ENCODE measurements at places on chromosomes 13 and 19. TPM values are rescaled to one million over a fixed set of nuclear protein-coding genes. Genes with fewer than 3 reads are reported as not detected.

Gene ZNF28
- total RNA-seq: 23.2 TPM

DNA sequence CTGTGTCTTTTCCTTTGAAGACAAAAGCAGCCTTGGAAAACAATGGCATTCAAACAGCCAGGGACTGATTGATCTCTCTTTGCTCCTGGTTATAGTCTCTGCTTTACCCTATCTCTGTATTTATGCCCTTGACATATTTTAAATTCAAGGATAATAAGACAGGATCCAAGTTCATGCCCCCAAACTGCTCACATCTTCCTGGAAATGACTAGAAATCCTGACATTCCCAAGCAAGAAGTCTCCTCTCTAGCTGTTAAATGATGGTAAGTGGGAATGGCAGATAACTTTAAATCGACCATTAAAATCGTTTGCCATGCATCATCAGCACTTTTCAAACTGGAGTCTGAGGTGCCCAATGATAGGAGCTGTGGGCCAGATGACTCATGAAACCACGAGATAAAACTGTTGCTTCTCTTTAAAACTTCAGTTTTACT lies 435.6 kb downstream of the FOXO1 start:
- H3K4me1 ChIP-seq: peaks cover 24% of the 10 kb centered on the region
- no peaks in the 10 kb centered on the region for H3K36me3 ChIP-seq
- no peak overlapping the region for H3K4me3 ChIP-seq

DNA sequence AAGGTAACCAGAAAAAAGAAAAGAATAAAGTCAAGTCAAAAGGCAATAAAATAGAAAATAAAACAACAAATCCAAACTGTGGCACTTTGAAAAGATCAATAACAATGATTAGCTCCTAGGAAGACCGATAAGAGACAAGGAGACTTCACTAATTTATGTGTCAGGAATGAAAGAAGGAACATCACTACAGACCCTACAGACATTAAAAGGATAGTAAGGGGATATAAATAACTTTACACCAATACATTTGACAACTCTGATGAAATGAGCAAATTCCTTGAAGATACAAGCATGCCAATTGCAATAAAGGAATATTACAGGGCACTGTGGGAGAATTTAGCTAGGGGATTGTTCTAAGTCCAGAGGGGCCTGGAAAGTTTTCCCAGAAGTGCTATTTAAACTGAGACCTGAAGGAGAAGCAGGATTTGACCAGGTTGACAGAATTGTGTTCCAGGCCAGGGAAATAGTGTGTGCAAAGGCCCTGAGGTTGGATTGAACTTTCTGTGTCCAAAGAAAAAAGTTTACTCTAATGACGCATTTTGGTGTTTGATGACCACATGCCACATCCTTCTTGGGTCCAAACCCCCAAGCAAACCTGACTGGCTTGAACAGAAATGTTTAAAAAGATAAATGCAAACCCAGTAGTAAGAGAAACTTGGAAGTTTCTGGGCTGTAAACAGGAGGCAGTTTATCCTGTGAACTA lies 1.6 kb upstream of the C19orf38 start:
- H3K36me3 ChIP-seq: no peaks in the 10 kb centered on the region
- peaks cover 4% of the 10 kb centered on the region for H3K27me3 ChIP-seq
- no peak for DNase-seq
- H3K4me1 ChIP-seq: no peaks in the 10 kb centered on the region
- H3K27ac ChIP-seq: no peak overlapping the region
- H3K4me3 ChIP-seq: no peak overlapping the region

DNA sequence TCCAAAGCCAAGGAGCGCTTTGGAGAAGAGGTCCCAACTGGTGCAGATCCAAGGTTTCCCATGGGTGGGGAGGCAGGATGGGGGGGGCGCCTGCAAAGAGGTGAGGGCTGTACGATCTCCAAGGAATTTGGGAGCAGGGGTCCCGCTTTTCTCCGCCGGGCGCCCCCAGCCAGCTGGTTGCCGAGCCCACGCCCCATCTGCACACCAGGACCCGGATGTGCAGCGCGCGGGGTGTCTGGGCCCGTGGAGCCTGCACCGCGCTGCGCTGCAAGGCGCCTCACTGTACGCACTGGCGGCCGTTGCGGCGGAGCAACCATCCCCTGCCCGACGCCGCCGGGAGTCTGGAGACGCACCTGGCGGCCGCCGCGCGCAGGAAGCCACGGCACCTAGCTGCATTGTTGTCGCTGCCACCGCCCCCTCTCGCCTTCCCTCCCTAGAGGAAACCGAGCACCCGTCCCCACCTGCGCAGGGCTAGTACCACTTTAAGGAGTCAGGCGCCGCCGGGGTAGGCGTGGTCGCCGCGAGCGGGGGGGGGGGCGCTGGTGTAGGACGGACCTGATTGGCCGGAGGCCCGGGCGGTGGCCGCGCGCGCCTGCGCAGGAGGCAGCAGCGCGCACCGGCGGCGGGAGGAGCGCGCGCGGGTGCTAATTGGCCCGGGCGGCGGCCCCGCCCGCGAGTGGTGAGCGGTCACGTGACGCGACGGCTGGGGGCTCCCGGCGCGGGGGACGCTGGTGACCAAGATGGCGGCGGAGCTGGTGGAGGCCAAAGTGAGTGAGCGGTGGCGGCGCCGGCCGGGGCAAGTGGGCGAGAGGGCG lies at the start of gene PIAS4:
PIAS4 (plus strand) TSS at position 716 of the 815 bp plus-strand sequence; CDS start at position 741, 25 bp downstream.
- peaks cover 16% of the 10 kb centered on the region for H3K4me1 ChIP-seq
- peak within 1 kb of the TSS; percentile 51 for H3K27ac ChIP-seq
- H3K4me3 ChIP-seq: peak within 1 kb of the TSS; percentile 94
- peak; percentile 100 for DNase-seq

DNA sequence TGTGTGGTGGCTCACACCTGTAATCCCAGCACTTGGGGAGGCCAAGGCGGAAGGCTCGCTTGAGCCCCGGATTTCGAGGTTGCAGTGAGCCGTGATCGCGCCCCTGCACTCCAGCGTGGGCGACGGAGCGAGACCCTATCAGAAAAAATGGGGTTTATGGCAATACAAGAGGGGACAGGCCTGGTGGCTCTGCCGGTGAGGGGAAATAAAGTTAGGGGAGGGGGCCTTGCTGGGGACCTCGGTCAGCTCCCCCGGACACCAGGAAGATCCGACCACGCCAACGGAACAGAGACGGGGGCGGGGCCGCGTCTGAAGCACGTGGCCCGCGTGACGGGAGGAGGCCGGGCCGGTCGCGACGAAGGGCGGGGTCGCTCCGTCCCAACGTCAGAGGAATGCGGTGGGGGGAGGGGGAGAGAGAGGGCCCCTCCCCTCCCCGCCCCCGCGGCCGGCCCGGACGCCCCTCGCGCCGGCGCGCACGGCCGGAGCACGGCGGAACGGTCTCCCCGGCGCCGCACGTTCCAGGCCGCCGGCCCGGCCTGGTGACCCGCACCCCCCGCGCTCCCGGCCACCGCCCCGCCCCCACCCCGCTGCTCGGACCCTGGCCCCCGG lies 1.9 kb upstream of the HNRNPL start:
- peaks cover 19% of the 10 kb centered on the region for H3K36me3 ChIP-seq
- H3K4me1 ChIP-seq: peaks cover 27% of the 10 kb centered on the region
- H3K27me3 ChIP-seq: no peaks in the 10 kb centered on the region

GRCh38 chr19:1967087-1967608 lies 26.2 kb downstream of the CSNK1G2 start:
- H3K4me3 ChIP-seq: no peak overlapping the region
- H3K27me3 ChIP-seq: no peaks in the 10 kb centered on the region
- no peaks in the 10 kb centered on the region for H3K36me3 ChIP-seq
- no peak overlapping the region for H3K27ac ChIP-seq
- H3K4me1 ChIP-seq: no peaks in the 10 kb centered on the region
- no peak for DNase-seq

DNA sequence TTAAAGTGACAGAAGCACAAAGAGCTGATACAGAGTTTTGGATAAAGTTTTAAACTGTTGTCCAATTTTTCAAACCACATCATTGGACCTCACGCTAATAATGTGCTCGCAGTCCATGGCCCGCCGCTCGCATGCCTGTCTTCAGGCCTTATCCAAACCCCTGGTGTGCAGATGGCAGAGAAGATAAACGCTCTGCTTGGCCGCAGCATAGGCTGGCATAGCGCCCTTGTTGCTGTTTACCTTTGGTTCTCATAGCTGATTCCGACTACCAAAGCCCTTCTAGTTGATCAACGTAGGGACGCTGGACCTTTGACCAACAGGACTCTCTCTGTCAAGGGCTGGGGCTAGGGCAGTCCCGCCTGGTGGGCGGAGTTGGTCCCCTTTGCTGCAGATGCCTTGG lies 23.5 kb upstream of the QTRT1 start:
- peaks cover 84% of the 10 kb centered on the region for H3K36me3 ChIP-seq
- H3K27ac ChIP-seq: no peak overlapping the region
- no peaks in the 10 kb centered on the region for H3K4me1 ChIP-seq
- no peaks in the 10 kb centered on the region for H3K27me3 ChIP-seq
- H3K4me3 ChIP-seq: no peak overlapping the region

DNA sequence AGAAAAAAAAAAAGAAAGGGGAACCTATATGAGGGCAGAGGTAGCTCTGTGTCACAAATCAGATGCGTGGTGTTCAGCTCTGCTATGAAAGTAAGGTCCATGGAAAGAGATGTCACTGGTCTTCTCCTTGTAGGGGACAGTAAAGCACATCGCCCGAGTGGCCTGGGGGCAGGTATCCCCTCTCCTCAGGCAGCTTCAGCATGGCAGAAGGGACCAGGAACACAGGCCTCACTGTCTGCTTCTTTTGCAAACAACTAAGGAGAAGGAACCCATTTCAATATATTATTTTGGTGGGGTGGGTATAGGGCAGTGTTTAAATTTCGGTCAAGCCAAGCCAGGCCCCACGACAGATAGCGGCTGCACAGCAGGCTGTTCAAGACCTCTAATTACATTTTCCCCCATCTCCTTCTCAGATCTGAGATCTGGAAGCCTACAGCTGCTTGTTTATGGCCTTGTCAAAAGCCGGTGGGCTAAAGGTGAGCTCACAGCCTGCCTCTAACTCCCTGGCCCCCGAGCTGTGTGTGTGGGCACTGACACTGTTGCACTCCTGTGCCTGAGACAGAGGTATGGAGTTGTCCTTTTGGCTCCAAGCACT lies 72.8 kb downstream of the HSPH1 start:
- DNase-seq: peak; percentile 18
- H3K4me1 ChIP-seq: peaks cover 5% of the 10 kb centered on the region
- H3K36me3 ChIP-seq: no peaks in the 10 kb centered on the region
- H3K27me3 ChIP-seq: peaks cover 43% of the 10 kb centered on the region
- H3K4me3 ChIP-seq: no peak overlapping the region

DNA sequence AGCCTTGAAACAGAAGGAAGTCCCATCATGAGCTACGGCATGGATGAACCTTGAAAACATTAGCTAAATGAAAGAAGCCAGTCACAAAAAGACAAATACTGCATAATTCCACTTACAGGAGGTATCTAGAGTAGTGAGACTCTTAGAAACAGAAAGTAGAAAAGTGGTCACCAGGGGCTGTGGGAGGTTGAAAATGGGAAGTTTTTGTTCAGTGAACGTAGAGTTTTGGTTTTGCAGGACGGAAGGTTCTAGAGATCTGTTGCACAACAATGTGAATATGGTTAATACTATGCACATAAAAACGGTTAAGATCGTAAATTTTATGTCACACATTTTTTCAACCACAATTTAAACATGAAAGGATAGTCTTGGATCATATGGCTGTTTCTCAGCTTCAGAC lies 11.9 kb upstream of the SLC10A2 start:
- H3K36me3 ChIP-seq: no peaks in the 10 kb centered on the region
- no peak for DNase-seq
- no peak overlapping the region for H3K4me3 ChIP-seq
- H3K4me1 ChIP-seq: no peaks in the 10 kb centered on the region
- no peak overlapping the region for H3K27ac ChIP-seq

- no peaks in the 10 kb centered on the region for H3K4me1 ChIP-seq
- H3K27ac ChIP-seq: no peak overlapping the region
- H3K4me3 ChIP-seq: no peak overlapping the region
- no peak for DNase-seq
Observed at GRCh38 chr13:111952032-111952431, 114.9 kb upstream of the SOX1 start.

- H3K36me3 ChIP-seq: peaks cover 67% of the 10 kb centered on the region
- H3K27ac ChIP-seq: no peak overlapping the region
- no peak for DNase-seq
Observed at GRCh38 chr19:50005428-50005827, 19.7 kb downstream of the VRK3 start.

DNA sequence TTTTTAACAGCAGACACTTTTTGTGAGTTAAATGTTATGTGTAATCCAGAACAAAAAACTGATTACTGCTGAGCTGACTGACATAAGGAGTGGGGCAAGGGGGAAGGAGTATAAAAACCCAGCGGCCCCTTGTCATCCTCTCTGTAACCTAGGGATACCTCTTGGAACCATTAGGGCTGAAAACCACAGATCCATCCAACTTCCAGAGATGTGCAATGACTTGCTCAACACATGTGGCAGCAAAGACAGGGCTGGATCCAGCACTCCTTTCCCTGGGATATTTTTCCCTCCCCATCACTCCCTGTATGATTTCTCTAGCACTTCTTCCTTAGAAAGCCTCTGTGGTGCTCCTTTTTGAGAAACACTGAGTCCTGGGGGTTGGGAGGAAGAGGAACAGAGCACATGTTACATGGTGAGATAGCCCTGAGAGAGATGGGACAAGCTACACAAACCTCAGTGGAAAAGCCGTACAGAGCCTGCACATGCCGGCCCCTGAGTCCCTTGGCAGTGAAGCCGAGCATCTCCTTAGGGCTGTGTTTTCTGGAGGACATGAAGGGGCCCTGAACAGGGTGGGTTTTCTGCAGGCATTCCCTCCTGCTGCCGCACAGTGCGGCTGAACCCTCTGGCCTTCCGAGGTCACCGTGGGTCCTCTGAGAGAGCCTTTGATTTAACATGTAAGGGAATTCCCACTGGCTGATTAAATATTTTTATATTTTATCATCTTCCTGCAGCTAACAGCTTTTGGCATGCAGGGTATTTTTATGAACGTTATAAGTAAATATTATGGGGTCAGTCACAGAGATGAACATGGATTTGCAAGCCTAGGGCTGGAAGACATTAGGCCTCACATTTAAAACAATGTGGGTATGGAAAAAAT lies 219.9 kb downstream of the COG6 start:
- H3K4me3 ChIP-seq: no peak overlapping the region
- no peak for DNase-seq
- H3K4me1 ChIP-seq: peaks cover 23% of the 10 kb centered on the region
- no peaks in the 10 kb centered on the region for H3K27me3 ChIP-seq
- no peaks in the 10 kb centered on the region for H3K36me3 ChIP-seq

DNA sequence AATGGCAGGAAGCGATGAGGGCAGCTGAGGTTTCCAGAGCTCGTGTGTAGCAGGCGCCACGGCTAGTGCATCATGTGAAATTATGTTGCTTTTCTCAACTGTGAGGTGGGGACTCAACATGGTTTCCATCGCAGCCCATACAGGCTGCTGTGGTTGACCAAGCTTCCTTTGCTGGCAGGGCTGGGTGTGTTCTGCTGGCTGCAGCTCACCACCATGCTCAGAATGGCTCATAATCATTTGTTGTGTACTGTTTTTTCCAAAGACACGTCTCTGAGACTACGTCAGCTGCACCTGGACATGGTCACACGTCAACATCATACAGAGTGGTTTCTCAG lies 16.1 kb upstream of the RASA3 start:
- H3K4me3 ChIP-seq: no peak overlapping the region
- H3K36me3 ChIP-seq: no peaks in the 10 kb centered on the region
- H3K27me3 ChIP-seq: no peaks in the 10 kb centered on the region
- H3K4me1 ChIP-seq: peaks cover 3% of the 10 kb centered on the region
- no peak overlapping the region for H3K27ac ChIP-seq
